ENCODE measurements at places on chromosomes 7 and 10.
A peak's percentile ranks its signal among the peaks of the same experiment; 100 is the strongest.

DNA sequence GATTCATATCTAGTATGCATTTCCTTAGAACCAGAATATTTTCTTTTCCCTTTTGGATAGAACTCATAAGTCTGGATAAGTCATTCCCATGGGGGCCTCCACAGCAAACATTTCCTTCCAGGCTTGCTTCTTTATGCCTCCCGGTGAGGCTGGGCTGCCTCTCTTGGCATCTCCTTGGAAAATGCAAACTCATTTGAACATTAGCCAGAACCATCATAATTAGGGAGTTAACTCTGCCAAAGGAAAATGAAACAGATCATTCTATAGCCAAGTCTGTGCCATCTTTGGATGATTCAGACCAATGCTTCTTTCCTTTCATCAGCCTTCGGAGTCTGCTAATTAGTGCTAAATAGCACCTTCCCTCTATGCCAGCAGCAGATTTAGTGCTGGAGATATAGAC is 81.1 kb downstream of the PLPP4 start:
- no peak for DNase-seq

GRCh38 chr10:98748298-98748697 is 301.6 kb upstream of the HPS1 start:
- DNase-seq, result peak; percentile 34

- DNase-seq, result peak; percentile 80
These were observed 43.0 kb downstream of the PODXL start for GRCh38 chr7:131513245-131514061.

DNA sequence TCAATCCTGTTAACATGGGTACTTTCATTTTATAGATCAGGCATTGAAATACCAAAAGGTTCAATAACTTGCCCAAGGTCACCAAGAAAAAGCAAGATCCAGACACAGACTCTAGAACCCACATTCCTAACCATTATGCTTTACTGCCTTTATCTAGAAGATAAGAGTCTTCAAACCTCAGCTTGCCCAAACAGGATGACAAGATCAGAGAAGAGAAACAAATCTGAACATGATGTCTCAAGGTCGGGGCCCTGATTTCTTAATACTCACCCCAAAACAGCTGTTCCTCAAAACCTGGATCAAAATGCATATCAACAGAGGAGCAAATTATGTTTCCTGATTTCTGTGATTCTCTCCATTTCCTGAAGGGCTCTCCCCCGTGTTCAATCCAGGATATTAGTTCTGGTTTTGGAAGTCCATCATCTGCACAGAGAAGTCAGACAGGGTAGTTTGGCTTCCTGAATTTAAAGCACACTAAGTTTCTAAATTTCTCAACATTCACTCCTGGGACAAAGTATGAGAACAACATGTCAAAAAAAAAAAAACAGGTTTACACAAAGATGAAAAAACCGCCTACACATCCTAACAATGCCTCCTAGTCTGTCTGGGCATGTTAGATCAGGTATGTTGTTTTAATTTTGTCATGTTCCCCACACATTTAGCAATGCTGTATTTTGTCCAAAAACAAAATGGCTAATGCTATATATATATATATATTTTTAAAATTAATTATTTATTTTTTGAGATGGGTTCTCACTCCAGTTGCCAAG is 16.2 kb downstream of the ZNF786 start:
- DNase-seq, result no peak

DNA sequence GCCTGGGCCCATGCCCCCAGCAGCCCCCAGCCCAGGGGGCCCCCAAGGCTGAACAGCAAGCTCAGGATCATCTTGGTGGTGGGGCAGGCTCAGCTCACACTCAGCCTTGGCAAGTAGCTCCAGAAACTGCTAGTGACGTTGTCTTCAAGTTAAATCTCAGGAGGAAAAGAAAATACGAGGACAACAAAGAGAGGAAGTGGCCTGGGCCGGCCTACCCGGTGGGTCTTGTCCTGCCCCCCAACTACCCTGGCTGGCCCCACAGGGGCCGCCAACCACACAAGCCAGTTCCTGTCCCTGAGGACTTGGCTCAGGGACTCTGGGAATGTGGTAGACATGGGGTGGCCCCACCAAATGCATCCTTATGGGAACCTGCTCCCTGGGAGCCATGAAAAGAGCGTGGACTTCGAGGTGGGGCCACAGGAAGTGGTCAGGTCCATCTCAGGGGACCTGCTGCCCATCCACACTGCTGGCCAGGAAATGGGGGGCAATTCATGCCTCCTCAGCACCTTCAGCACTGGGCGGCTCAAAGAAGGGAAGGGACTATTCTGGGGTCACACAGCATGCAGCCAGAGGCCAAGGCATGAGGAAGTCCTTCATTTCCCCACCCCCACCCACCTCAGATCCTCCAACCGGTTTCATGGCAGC is at the start of gene MMRN2:
TSS of gene MMRN2 (minus strand) at position 145 of the 645 bp plus-strand sequence. CDS start at position 71, 74 bp downstream.
- DNase-seq, result no peak

DNA sequence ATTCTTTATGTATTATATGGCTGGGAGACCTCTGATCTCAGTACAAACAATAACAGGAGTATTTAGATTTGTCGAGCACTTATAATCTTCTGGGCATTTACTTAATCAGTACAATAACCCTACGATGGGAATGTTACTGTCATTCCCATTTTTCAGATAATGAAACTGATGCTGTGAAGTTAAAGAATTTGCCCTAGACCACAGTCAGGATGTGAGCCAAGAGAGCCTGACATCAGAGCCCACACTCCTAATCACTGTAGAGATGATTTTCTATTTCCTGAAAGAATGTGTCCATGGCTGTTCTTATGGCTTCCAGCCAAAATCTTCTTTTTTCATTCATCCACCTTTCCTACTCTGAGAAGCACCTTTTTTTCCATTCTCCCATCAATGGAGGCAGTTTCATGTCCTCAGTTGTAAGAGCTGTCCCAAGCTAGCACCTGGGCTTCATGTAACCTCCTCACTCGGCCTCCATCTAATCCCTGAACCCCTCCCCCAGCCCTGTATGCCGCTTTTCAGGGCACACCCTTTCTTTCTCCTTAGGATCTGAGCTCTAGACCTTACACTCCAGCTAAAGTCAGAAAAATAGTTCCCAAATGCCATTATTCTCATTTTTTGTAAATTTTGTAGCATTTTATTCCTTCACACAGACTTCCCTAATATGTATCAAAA is 12.2 kb upstream of the CAV1 start:
- peak; percentile 42 for DNase-seq

DNA sequence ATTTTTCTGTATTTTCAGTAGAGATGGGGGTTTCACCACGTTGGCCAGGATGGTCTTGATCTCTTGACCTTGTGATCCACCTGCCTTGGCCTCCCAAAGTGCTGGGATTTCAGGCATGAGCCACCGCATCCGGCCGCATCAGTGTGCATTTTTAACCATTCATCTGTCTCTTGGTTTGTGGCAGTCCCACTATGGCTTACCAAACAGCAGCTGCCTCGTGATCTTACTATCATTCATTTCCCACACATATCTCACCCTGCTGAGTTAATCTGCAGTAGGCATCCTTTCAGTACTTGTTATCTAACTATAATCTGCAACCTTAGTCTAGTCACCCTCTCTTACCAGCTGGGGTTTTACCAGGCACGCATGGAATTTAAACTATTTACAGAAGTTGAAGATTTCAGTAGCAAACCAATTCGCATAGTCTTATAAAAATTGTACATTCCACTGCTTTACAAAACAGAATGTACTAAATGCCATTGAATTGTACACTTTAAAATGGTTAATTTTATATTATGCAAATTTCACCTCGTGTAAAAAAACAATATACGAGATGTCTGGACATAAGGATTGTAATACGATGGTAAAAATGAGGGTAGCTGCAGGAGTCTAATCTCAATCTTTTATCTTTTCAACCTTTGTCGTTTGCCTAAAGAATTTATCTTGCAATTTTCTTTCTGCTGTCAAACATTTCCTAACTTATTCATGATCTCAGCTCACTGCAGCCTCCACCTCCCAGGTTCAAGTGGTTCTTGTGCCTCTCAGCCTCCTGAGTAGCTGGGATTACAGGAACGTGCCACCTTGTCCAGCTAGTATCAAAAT is 4.6 kb upstream of the TBC1D12 start:
- DNase-seq, result peak; percentile 61

DNA sequence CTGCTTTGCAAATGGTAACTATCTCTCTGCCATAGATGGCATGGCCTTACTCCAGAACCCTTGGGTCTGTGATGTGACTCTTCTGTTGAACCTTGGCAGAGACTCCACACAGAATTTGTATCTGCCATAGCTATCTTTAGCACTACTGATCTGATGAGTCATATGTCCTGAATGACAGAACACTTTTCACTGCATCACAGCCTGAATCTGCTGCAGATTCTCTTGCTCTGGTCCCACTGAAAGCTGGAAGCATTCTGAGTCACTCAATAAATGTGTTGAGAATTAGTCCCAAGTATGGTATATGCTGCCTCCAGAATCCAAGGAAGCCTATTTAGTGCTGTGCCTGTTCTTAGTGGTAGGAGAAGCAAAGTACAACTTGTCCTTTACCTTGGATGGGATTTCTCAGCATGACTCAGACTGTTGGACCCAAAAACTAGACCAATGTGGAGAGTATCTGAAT is 39.5 kb upstream of the ANKRD1 start:
- peak; percentile 87 for DNase-seq

DNA sequence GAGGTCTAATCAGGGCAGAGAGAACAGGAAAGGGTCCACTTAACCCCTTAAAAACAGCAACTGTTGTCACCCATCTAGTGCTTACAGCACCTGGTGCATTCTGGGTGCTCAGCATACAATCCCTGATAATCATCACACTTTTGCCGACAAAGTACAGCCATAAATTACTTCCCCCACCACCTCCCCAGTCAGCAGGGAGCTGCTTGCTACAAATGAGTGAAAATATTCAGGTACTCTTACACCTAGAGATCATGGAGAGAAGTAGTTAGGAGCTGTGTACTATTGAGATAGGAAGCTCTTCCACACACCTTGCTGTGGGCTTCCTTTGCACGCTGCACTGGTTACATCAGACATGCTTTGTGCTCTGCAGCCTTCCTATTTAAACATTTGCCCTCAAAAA is 723.5 kb upstream of the GALNT17 start:
- no peak for DNase-seq

DNA sequence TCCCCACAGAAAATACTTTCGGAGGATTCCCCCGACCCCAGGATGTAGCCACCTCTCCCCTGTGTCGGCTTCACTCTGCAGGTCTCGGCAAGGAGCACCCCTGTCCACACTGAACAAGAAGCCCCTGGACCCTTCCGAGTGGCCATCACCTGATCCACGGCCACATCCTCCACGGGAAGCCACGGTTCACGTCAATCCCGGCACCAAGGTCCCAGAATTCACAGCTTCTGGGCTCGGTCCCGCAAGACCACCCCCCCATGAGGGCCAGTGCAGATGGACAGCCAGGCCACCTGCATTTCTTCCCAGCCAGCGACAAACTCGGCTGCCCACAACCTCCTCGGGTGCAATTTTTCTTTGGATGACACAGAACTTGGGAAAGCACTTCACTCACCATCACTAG is 199.6 kb downstream of the PTPRN2 start:
- DNase-seq, result no peak

GRCh38 chr7:125526092-125526491 is 596.5 kb upstream of the POT1 start:
- no peak for DNase-seq

DNA sequence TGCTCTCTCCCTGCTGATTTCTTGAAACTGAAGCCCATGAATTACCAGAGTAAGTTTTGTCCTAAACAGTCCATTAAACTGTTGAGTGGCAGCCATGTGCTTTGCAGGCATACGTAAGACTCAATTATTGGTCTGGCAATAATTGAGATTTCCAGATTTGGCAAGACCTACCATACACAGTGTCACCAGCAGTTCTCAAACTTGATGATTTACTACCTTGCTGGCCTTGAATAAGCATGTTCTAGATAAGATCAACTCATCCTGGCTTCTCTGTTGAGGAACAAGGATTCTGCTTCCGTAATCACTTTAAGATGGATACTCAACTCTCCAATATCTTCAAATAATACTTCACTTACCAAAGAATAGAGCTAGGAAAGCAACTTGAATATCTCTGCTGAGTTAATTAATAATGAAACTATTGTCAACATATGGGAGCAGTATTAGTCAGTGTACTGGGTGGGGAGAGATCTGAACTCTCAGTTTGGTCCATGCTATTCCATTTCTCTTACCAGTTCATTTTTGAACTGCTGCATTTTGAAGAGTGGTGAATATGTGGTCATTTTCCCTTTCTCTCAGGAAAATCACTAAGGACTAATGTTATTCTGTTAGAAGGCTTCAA is 181.4 kb downstream of the IPMK start:
- no peak for DNase-seq

- no peak for DNase-seq
These were observed 45.3 kb upstream of the RAPGEF5 start for GRCh38 chr7:22402250-22402649.

GRCh38 chr10:7410301-7410861 is 453 bp downstream of the SFMBT2 start:
- no peak for DNase-seq

GRCh38 chr10:60258429-60258797 is 131.3 kb downstream of the ANK3 start:
- no peak for DNase-seq

GRCh38 chr10:96366508-96366907 is 7.7 kb upstream of the OPALIN start:
- DNase-seq, result no peak

DNA sequence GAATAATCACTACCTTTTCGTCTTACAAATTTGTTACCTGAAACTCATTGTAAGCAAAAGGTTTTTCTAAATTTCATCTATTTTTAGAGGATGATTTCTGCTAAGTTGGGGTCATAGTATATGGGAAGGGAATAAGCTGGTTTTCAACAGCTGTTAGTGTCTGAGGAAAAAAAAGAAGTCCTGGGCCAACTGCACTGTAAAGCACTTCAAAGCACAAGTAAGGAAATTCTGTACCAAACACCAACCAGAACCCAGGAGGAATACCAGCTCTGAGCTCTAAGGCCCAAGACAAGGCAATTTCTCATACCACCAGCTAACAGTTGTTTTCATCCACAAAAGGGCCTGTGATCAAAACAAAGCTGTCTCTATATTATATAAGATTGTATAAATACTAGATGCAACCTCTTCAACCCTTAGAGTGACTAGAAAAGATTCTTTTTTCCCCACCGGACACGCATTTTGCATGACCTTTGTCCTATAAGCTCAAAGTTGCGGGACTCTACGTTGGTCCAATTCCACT is 6.1 kb upstream of the MEOX2 start:
- no peak for DNase-seq

- peak; percentile 97 for DNase-seq
These were observed 509.0 kb upstream of the PODXL start for GRCh38 chr7:132065193-132065988.

DNA sequence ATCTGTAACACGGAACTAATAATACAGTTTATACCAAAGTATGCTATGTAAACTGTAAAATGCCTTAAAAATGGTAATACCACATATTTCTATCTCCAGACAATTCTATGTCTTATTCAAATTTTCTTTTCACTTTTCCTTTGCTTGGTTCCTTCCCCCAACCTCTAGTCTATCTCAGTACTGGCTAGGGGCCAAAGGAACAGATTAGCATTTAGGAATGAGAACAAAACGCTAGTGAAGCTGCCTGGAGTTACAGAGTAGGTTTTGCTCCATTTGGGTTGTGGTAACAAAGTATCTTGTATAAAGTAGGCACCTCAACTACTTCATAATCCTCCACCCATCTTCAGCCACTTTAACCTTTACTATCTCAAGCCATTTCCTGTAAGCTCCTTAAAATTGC is 94.1 kb downstream of the HBP1 start:
- no peak for DNase-seq

All from AG10803 (cell line).